ENCODE measurements at places on chromosomes 2 and 18. TPM values are rescaled to one million over a fixed set of nuclear protein-coding genes. Genes with fewer than 3 reads are reported as not detected.

- DNase-seq: no peak
Measured at GRCh38 chr2:138123741-138124140, 159.5 kb downstream of the HNMT start.

DNA sequence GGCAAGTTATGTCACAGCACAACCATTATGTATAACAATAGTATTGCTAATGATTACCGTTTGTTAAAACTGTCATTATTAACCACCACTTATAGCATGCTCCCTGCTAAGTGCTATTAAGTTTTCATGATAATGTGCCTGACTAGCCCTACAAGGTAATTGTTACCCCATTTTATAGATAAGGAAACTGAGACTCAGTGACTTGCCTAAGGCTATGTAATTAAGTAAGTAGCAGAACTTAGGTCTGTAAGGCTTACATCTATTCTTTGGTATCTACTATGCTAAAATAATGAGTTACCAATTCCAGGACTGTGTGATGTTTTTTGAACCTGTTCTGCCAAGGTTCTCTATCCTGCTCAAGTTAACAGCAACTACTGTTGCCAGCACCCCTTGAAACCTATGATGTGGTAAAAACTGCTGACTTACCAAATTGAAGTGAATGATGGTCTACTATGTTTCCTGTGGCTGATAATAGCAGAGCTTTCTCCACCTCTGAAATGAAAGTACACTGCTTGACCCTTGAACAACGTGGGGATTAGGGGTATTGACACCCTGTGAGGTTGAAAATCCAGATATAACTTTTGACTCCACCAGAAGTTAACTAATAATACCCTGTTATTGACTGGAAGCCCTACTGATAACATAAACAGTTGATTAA, 18.2 kb downstream of the ACVR2A start:
- DNase-seq: peak; percentile 13

GRCh38 chr2:151931756-151932155, 103.5 kb upstream of the ARL5A start:
- no peak for DNase-seq

DNA sequence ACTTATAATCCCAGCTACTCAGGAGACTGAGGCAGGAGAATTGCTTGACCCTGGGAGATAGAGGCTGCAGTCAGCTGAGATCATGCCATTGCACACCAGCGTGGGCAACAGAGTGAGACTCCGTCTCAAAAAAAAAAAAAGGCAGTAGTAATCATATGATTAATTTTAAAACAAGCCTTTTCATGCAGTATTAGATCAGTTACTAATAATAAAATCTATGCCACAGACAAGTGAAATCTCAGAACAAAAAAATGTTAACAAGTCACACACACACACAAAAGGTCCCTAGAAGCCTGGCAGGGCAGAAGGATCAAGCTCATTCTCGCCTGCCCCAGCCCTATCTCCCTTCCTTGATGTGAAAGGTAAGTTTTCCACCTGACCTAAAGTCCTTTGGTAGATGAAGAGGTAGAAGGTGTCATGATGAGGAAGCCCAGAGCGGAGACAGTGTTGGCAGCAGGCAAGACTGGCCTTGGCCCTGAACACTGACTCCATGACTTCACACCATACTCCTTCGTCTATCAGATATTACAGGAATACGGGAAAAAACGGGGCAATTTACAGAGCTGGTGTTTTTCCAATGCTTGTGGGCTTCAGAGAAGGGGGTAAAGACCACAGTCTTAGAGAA, 10.6 kb downstream of the KDSR start:
- no peak for DNase-seq

- DNase-seq: peak; percentile 14
Measured at GRCh38 chr2:23199115-23199918, 185.7 kb upstream of the KLHL29 start.

GRCh38 chr18:77079954-77080682, 52.5 kb downstream of the MBP start:
- no peak for DNase-seq

GRCh38 chr2:233938676-233939370, 21.6 kb downstream of the TRPM8 start:
- DNase-seq: no peak

DNA sequence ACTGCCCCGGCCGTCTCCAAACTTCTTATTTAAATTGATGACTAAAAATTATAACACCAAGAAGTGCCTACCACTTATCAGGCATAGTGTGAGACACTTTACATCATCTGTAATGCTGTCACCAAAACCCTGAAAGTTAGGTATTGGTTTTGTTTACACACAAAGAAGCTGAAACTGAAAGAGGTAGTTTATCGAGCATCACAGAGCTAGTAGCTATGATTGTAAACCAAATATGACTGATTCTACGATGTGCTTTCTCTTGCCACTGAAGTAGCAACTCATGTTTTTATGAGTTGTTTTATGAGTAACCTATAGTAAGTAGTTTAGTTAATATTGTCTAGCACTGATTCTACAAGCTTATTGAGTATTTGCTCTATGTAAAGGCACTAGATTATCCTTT, 31.5 kb downstream of the DYNC1I2 start:
- no peak for DNase-seq

DNA sequence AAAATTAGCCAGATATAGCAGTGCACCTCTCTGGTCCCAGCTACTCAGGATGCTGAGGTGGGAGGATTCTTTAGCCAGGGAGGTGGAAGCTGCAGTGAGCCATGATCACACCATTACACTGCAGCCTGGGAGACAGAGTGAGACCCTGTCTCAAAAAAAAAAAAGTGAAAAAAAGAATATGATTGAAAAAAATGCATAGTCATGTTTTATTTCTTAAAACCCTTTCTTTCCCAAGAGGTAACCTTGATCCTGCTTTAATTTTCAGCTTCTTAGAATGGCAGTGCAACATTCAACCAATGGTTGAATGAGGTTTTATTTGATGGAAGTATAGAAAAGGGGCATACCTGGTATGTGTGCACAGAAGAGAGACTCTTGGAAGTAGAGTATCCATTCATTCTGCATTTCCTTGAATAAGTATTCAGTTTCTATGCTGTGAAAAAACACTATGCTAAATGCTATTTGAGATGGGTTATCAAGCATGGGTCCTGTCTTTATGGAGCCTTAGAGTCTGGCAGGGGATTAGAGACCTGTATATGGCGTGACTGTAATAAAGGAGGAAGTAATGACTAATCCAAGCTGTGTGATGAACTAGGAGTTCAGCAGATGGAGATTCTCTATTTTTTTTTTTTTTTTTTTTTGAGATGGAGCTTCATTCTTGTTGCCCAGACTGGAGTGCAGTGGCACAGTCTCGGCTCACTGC, 146.3 kb downstream of the WDSUB1 start:
- DNase-seq: peak; percentile 93

DNA sequence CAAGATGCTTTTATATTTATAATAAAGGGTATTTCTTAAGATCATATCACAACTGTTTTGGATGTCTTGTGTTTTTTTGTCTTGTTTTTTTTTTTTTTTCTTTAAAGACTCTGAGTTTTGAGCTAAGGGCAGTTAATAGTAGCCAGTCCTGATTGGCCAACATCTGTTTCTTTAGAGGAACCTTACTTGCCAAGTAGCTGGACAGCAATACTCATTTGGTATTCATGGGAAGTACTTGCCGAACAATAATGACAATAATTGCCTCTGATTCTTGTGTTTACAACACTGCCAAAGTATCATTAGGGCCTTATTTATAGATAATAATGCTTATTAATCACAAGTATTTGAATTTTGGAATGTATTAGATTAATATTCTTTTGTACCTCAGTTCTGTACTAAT, 17.1 kb upstream of the POU3F3 start:
- DNase-seq: no peak

Gene DNAJC27
- total RNA-seq: 2.9 TPM

Gene DCDC2C
- total RNA-seq: not detected

Gene PHOSPHO2
- 5.8 TPM for total RNA-seq

Gene NR4A2
- not detected for total RNA-seq

Gene DYNC1I2
- 98.3 TPM for total RNA-seq

Gene LHCGR
- total RNA-seq: not detected

Gene MEP1B
- not detected for total RNA-seq

All from M059J (cell line).